ENCODE measurements at places on chromosomes 5 and 9.

- no peak for DNase-seq
Observed at GRCh38 chr9:99427260-99427659, 205.2 kb downstream of the SEC61B start.

GRCh38 chr5:39570403-39571027 lies 145.7 kb upstream of the DAB2 start:
- peak; percentile 62 for DNase-seq

- no peak for DNase-seq
Observed at GRCh38 chr5:156208271-156208670, 118.7 kb upstream of the SGCD start.

- DNase-seq: peak; percentile 73
Observed at GRCh38 chr5:80141681-80142080, 106.5 kb downstream of the THBS4 start.

DNA sequence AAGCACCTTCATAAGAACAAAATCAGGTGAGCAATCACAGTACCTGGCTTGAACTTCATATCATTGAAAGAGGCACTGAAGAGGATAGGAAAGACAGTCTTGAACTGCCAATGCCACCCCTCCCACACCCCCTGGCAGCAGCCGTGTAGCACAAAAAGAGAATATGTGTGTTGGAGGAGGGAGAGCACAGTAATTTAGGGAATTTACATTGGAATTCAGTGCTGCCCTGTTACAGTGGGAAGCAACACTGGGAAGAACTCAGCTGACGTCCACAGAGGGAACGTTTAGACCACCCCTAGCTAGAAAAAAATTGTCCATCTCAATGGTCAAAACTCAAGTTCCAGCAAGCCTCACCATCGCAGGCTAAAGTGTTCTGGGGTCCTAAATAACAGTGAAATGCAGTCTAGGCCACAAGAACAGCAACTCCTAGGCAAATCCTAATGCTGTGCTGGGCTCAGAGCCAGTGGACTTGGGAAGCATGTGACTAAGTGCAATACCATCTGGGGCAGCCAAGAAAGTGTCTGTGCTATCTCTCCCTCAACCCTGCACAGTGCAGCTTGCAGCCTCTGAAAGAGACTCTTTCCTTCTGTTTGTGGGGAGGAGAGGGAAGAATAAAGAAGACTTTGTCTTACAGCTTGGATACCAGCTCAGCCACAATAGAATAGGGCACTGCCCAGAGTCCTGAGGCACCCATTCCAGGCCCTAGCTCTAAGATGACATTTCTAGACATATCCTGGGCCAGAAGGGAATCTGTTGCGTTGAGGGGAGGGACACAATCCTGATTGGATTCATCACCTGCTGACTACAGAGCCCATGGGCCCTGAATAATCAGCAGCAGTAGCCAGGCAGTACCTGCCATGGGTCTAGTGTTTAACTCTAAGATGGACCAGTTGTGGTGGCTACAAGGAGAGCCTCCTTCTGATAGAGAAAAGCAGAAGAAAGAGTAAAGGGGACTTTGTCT lies 62.1 kb upstream of the VLDLR start:
- DNase-seq: peak; percentile 95

DNA sequence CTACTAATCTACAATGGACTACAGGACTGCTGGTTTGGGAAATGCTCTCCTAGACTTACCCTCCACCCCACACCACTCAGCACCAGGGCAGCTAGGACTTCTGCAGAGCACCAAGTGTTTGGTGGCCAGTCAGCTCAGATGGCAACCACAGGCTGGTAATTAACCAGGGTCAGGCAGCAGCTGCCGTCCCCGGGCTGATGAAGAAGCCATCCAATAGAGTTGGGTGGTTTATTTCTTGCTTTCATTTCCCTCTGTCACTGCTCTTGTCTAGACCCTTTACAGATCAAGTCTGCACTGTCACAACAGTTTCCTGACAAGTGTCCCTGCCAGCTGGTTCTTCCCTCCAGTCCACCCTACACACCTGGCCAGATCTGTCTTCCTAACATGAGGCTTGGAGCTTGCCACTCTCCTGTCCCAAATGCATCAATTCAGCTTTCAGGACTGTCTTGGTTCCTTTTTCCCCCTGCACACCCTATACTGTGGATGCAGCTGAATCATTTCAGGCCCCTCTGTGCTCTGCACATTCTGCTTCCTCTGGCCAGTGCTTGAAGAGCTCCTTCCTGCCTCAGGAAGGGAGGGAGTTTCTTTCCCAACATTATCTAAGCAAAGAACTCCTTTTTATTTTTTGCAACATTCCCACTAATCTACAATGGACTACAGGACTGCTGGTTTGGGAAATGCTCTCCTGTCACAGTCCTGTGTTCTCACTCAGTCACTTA lies 30.2 kb upstream of the HSPA9 start:
- DNase-seq: no peak

- DNase-seq: no peak
Observed at GRCh38 chr9:133210609-133211008, 1.6 kb upstream of the OBP2B start.

GRCh38 chr5:154358516-154359220 lies 87.1 kb upstream of the SAP30L start:
- DNase-seq: no peak

DNA sequence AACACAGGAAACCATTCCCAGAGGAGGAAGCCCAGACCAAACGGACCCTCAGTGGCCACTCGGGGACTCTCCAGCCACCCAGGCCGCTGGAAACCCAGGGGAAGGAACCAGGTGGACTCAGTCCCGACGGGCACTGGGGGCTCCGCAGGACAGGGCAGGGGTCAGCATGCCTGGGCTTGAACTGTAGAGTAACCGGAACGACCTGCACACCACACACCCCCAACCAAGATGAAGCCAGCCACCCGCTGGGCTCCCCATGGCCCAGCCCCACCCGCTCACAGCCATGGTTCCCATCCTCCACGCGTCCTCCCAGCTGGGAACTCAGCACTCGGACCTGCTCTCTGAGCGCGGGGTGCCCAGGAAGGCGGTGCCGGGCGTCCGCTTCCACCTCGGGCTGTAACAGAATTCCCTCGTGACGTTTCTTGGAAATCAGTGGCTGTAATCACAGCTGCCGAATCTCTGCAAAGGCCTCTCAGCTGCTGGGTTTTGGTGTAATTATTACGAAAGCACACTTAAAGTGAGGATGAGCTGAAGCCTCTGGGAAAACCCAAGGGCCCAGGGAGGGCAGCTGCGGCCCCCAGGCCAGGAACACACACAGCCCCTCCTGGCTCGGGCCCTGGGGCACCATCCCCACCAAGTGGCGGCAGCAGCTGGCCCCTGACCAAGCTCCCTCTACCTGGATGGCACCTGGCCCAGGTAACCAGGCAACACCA lies 13.8 kb downstream of the NACC2 start:
- DNase-seq: no peak

DNA sequence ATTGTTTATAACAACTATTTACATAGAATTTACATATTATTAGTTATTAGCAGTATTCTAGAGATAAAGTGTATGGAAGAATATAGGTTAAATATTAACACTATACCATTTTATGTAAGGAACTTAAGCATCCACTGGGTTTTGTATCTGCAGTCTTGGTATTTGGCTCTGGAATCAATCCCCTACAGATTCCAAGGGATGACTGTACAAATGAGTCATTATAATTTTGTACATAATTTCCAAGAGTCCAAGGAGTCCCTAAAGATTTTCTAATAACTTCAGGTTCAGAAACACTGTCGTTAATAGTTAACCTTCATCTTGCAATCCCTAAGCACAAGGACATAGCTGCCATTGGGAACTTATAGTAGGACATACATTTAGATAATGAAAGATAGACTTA lies 254.8 kb upstream of the PDE4D start:
- peak; percentile 2 for DNase-seq

All from AG10803 (cell line).